Thyroid gland (tissue), 4 donors: ENCODE measurements at places on chromosomes 6 and 20. TPM values are rescaled to one million over a fixed set of nuclear protein-coding genes. Genes with fewer than 3 reads are reported as not detected.
A peak's percentile ranks its signal among the peaks of the same experiment; 100 is the strongest.

The PI16 gene
- 5.1 TPM for total RNA-seq

The PSMB9 gene
- 12.3 TPM for total RNA-seq

The OR2J3 gene
- not detected for total RNA-seq

The C6orf58 gene
- total RNA-seq, result not detected

The SLC13A3 gene
- 4.2 TPM for total RNA-seq

- no peak for DNase-seq
Measured at GRCh38 chr6:53532942-53533341, 12.0 kb downstream of the GCLC start.

DNA sequence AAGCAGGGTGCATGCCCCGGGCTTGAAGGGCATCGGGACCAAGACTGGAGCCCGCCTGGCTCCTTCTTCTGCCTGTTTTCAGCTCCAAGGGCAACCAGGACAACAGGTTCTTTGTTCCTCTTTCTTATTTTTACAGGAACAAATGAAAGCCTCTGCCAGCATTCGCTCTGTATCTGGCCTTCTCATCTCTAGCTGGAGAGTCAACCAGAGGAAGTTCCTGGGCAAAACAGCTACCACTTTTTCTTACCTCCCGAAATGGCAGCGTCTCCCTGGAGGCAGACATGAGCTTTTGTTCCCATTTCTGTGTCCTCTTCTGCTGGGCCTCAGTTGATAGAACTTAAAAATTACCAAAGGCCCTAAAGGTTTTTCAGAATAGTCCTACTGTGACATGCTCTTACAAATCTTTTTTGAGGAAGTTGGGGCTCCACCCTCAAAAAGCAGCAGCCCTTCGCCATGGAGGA, 74.1 kb upstream of the NAA20 start:
- DNase-seq, result peak; percentile 55

DNA sequence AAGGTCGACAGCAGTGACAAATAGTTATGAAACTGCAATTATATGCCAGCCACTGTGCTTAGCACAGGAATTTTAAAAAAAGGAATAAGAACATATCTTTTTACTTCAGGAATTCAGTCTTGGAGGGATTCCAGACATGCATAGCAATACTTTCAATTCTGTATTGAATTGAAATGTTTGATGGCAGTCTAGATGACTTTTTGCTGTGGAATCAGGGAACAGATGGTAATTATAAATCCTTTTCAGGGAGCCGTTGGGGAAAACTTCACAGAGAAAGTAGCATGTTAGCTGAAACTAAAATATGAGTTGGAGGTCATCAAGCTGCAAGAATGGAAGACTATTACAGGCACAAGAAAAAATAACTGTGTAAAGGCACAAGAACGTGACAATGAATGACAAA, 74.8 kb downstream of the IMPG1 start:
- no peak for DNase-seq

GRCh38 chr6:52576054-52576391, 837 bp downstream of the TRAM2 start:
- DNase-seq, result peak; percentile 40

DNA sequence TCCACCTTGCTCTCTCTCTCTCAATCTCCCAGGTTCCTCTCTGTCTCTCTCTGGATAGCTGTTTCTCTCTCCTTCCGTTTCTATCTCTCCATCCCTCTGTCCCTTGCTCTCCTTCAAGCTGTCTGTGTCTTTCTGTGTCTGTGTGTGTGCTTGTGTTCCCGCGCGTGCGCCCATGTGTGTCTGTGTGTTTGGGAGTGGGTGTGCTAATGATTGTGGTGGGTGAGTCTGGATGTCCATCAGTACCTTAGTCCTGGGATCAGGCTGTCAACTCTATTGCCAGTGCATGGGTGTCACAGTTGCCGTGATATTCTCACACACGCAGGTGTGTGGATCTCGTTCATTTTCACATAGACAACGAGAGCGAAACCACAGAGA, 1380.6 kb upstream of the DEFB115 start:
- no peak for DNase-seq

DNA sequence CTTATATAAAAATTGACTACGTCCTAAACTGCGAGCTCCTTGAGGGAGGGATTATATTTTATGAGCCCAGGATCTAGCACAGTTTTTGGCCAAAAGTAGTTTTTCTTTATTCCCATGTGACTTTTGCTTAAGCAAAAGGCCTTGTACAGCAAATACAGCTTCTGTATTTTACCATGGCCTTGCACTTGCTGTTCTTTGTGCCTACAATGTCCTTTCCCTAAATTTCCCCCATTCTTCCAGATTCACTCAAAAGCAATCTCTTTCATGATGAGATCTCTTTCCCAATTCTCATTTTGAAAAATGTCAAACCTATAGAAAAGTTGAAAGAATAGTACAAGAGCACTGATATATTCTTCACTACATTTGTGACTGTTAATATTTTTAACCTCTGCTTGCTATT, 4.8 kb upstream of the IGF2R start:
- DNase-seq, result no peak

DNA sequence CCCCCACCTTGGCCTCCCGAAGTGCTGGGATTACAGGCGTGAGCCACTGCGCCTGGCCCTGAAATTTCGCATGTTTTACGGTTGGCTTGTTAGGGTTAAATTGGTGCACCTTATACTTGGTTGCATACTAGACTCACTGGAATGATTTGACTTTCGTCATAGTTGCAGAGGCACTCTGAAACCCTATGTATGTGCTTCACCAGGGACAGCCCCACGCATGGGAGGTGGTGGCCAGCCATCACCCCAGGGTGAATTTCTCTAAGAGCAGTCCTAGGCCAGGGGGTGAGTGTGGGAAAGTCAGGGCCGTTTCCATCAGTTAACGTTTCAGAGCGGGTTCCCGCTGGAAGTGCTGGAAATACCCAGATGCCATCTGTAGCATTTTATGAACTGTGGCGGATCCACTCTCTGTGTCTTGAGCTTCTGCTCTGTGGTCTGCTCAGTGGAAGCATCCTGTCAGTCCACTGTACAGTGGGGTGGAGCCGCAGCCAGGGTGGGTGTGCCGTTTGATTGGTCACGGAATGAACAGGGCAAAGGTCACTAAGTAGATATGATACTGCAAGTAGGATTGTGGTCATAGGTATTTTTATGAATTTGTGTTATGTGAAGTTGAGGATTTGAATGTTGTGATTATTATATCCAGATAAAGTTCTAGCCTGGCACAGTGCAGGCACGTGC, 13.2 kb downstream of the DNAJC5 start:
- DNase-seq, result no peak

DNA sequence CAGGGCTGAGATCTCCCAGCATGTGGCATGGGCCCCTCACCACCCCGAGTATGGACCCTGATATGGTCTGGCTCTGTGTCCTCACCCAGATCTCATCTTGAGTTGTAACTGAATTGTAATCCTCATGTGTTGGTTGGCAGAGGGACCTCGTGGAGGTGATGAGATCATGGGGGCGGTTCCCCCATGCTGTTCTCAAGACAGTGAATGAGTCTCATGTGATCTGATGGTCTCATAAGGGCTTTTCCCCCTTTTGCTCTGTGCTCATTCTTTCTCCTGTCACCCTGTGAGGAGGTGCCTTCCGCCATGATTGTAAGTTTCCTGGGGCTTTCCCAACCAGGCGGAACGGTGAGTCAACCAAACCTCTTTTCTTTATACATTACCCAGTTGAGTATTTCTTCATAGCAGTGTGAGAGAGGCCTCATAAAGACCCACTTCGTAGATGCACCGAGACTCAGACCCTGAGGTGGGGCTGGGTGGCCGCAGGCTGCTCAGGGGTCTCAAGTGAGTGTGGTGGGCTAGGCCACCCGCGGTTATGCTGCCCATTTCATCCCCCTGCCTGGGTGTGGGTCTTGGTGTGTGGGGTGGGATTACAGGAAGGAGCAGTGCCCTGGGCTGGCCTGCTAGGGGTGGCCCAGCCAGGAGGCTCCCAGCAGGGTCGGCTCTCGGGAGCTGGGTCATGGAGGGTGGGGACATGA, 26.2 kb upstream of the GATA5 start:
- no peak for DNase-seq
